NCI-H1930 (cell line): ENCODE measurements at places on chromosomes 5 and 9.

GRCh38 chr5:14321936-14322335 is 178.8 kb downstream of the TRIO start:
- DNase-seq: no peak

DNA sequence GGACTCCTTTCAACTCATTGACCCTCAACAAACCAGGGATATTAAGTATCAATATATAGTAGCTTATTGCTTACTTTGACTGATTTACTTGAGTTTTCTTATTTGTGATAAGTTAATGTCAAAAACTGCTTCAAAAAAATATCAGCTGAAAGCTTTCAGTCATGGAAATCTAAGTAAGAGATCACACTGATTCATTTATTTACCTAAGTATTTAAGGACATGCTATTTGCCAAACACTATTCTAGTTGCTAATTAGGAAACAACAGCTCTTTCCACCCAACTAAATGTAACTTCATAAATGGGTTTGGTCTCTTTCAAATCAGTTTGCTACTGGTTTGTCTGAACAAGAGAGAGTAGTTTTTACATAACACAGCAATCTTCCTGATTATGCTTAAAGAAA is 48.2 kb downstream of the CHD1 start:
- DNase-seq: no peak

DNA sequence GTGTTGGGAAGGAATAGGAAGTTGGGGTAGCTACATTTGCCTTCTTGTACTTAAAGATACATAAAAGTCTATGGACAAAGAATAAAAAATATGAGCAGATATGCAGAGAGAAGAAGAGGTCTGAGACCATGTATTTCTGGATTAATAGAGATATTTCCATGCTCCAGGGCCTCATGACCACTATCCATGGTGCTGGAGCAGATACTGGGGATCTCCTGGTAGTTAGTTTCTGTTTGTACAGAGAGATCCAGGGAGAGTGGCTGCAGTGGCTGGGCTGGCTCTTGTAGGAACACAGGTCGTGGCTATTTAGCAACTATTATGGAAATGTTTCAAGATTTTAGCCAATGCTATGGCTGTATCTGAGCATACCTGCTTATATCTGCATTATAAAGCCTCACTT is 184.2 kb upstream of the TMEM161B start:
- DNase-seq: no peak

GRCh38 chr9:74847478-74848152 is 40.1 kb downstream of the TRPM6 start:
- no peak for DNase-seq

GRCh38 chr9:33229359-33230114 is 10.4 kb upstream of the SPINK4 start:
- DNase-seq: no peak

GRCh38 chr5:52834320-52834719 is 46.6 kb downstream of the ITGA1 start:
- no peak for DNase-seq

DNA sequence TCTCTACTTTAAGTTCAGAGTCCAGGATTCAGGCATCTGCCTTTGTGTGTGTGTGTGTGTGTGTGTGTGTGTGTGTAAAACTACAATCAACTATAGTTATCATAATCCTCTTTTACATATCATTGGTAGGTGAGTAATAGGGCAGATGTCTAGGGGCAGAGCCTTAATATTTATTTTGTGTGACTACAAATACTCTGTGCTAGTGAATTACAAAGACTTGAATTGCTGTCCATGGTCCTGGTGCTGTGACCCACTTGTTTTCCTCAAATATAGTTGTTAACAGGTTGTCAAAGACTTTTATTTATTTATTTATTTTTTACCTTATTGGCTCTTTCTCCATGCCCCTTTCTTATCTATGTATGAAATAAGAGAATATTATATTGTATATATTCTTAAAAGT is 196.8 kb downstream of the ANXA1 start:
- no peak for DNase-seq

GRCh38 chr5:178625679-178626483 is 969 bp downstream of the CLK4 start:
- no peak for DNase-seq

DNA sequence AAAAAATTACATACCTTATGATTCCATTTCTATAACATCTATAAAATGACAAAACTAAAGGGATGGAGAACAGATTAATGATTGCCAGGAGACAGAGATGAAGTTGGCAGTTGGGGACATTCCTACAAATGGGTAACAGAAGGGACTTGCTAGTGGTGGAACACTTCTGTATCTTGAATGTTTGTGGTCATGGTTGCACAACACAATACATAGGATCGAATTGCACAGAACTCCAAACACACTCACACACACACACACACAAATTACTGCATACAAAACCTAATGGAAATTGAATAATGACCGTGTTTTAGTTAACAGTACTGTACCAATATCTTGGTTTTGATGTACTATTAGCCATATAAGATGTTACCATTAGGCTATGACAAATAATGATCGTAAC is 330.7 kb upstream of the POU5F2 start:
- DNase-seq: no peak

DNA sequence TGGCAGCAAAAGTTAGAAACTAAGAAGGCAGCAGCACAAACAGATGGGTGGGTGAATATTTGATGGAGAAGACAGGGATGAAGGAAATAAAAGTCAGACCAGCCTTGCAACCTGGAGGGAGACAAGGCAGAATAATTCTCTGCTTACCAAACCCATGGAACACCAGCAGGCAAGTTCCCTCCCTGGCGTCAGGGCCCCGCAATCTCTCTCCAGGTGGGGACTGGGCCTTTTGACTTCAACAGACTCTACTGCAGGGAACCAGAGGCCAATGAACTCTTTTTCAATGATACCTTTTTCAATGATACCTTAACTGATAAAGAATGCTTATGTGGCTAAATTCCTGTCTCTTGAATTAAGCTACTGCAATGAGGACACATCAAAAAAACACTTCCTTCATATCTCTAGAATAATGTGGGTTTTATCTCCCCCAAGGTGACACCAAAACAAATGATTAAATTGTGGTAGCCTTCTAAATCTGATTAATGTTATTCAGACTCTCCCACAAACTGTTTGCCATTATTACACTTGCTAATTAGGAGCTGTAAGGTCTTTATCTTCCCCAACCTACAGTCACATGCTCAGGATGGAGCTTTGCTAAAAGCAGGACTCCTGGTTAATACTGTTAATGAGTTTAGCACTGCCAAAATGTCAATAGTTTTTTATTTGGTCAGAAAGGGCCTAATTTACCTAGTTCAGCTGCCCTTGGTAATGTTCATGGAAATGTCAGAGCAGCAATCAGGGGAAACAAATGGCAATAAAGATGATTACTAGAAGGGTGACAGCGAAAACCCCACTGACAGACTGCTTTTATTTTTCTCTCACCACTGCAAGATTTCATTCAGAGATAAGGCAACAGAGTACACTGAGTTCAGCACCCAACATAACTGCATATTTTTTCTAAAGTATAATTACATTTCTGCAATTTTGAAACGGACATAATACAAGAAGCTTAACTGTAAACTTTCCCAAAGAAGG is 165.5 kb downstream of the TSSK1B start:
- DNase-seq: no peak

DNA sequence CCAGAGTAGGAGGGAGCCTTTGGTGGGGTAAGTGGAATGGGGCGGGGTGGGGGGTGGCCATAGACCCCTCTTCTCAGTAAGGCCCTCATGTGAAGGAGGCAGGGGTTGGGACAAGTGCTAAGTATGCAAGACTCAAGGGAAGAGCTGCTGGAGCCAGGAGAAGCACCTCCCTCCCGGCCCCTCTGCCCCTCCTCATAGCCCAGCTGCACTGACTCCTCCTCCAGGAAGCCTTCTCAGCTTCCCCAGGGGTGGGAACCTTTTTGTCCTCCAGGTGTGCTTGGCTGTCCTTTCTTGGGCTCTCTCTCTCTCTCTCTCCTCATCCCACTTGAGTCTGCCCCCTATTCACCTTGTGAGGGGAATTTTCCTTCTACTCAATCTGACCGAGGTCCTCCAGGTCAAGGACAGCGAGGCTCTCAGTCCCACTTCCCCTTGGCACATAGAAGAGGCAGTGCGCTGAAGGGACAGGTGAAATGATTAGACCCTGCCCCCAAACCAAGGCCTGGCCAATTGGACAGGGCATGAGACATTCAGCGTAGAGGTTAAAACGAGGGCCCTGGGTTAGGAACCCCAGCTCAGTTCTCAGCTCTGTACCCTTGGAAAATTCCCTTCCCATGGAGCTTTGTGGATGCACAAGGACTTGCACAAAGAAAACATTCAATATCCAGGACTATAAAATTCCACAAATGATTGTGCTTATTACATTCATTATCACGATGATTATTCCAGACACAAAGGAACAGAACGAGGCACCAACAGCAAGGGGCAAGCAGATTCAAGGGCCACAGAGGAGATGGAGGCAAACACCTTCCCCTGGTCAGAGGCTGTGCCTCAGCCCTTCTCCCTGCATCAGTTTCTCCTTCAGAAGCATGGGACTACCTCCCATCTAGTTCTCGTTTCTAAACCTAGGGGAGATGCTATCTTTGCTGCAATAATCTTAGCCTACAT is 45.6 kb upstream of the IL17B start:
- DNase-seq: no peak

GRCh38 chr5:166551384-166551783 is 1740.1 kb upstream of the WWC1 start:
- DNase-seq: no peak

DNA sequence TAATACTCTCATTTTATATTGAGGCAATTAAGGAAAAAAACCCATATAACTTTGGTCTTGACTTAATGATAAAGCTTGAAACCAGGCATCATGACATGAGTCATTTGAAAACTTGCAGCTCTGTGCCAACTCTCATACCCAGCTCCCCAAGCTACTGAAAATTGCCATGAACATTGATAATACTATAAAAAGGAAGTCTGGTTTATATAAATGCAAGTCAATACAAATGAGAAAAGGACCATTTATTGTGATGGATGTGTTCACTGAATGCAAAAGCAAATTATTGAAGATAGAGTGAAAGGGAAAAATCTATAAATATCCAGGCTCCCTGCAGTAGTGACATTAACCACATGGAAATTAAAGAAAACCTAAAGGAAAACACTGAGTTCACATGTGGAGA is 116.3 kb downstream of the DEPDC1B start:
- no peak for DNase-seq

- DNase-seq: no peak
These were observed 94.4 kb downstream of the MAPKAP1 start for GRCh38 chr9:125612616-125613015.

DNA sequence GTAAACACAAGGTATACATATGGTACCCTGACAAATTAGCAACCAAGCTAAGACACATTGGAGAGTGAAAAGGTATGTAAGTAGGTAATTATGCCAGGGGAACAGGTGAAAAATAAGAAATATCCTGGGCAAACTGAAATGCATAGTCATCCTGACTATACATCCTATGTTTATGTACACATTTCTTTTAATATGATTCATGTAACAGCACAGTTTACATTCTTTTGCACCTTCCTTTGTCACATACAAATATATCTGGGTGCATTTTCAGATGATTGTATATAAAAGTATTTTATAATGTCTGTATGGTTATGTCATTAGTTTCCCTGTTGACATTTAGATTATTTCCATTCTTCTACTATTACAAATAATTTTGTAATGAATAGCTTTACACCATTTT is 1146.9 kb downstream of the EFNA5 start:
- no peak for DNase-seq

GRCh38 chr9:92790542-92791527 is 26.2 kb upstream of the BICD2 start:
- DNase-seq: peak; percentile 9

DNA sequence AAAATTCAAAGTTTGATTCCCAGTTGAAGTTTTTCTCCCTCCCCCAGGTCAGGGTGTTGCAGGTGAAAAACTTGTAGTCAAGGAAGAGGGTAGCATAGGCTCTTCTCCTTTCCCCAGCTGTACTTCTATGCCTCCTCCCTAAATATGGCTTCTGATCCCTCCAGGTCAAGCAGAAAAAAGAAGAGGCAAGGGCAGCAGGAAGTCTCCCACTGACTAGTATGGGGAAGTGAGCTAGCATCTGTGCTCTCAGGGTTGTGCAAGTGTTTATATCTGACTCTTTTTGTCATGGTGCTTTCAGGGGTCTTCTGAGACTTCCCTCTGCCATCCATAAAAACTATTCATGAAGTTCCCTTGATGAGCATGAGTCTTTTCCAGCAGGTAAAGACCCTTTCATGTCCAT is 76.0 kb downstream of the ATPSCKMT start:
- DNase-seq: no peak
